B cell (primary cell): ENCODE measurements at places on chromosomes 7 and 10.
A peak's percentile ranks its signal among the peaks of the same experiment; 100 is the strongest.

DNA sequence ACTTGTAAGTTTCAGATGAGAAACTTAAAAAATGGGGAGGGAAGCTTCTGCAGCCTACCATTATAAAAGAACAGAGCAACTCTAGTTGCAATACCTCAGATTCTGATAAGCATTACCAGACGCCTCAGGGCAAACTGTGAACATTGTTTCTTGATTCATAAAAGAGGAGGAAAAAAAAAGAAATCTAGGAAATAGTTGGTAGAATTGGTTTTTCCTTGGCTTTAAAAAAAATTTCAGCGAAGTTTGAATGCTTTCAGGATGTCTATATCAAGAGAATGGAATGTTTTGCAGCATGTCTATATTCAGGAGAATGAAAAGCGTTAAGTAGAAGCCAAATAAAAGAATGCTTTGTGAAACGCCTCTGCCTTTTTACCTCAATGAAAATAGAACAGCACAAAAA is 17.5 kb upstream of the ANLN start:
- DNase-seq, result no peak

DNA sequence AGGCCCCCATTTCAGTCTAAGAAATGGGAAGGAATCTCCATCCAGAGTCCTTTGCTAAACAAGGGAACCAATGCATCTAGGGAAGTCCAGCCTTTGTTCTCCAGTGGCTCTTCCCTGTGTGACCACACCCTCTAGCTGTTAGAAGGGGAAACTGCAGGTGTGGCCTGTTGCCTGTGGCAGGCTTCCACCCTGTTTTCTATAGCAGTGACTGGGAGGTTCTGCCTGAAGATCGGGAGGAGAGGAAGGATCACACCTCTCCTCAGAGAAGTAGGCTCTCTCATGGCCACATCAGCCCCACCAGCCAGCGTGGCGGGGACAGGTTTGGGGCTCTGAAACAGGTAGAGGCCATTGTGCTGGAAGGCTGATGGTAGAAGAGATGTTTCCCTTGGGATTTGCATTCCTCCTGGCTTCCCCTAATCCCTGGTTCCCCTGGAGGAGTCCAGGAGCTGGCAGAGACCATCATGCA is 47.7 kb upstream of the TRIM8 start:
- DNase-seq, result peak; percentile 40

GRCh38 chr10:43980715-43981114 is 332.0 kb upstream of the ZNF32 start:
- no peak for DNase-seq

GRCh38 chr10:76309741-76310587 is 878.5 kb downstream of the LRMDA start:
- no peak for DNase-seq
